Frontal cortex (tissue), 4 donors: ENCODE measurements at places on chromosomes 11 and 22.

- DNase-seq = no peak
These were observed 87.8 kb downstream of the FBXO7 start for GRCh38 chr22:32562401-32562800.

DNA sequence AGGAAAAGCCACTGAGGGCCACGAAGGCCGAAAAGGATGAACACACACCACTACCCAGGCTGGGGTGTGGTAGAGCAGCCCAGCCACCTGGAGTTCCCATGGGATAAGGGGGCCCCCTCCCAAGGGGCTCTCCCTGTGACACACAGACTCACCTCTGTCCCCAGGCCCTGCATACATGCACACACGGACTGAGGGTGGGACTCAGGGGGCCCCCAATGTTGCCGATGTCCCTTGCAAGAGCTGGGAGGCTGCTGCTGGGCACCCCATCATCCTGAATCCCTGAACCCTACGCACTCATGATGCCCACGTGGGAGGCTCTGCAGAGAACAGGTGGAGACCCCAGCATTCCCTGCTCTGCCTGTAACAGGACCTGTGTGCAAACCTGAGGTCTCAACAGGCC lies 14.5 kb downstream of the SHANK2 start:
- no peak for DNase-seq

- DNase-seq = no peak
These were observed 1.0 kb upstream of the C11orf86 start for GRCh38 chr11:66973956-66974580.

- no peak for DNase-seq
These were observed 7.4 kb downstream of the MMP7 start for GRCh38 chr11:102523189-102523570.

- DNase-seq = no peak
These were observed 1.7 kb upstream of the CD248 start for GRCh38 chr11:66318600-66318970.

GRCh38 chr11:25562417-25562816 lies 769.5 kb upstream of the ANO3 start:
- no peak for DNase-seq

DNA sequence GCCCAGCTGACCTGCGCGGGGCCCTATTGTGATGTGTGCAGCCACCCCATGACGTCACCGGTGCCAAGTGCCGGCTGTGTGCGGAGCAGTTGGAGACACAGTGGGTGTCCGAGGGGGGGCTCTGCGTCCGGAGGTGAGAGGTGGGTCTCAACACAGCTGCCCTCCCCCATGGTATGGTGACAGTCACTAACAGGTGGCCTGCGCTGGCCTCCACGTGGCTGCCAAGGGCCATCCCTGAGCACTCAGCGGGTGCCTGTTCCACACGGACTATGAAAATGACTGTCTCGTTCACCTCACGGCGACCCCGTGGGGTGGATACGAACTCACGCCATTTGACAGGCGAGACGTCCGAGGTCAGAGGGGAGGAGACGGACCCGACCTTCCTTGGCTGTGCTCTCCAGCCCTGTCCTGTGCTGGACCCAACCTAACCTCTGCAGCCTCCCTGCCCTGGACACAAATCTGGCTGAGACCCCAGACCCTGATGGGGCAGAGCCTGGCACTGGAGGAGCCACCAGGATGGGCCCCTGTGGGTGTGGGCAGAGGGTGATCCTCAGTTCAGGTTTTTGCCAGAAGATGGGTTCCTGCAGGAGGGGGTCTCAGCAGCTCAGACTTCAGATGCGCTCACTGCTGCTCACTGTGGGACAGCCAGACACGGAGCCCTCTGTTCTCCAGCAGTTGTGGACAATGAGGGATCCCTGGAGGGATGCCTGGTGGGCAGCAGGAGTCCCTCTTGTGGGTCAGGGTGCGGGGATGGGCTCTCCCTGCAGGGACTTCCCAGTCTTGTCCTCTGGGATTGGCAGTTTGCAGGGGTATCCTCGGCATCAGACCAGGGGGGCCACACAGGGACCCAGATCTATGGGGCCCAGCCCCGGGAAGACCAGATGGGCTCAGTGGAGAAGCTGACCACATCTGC lies 6.3 kb downstream of the HRAS start:
- no peak for DNase-seq

GRCh38 chr11:12802418-12803085 lies 128.3 kb downstream of the TEAD1 start:
- DNase-seq = peak; percentile 33

DNA sequence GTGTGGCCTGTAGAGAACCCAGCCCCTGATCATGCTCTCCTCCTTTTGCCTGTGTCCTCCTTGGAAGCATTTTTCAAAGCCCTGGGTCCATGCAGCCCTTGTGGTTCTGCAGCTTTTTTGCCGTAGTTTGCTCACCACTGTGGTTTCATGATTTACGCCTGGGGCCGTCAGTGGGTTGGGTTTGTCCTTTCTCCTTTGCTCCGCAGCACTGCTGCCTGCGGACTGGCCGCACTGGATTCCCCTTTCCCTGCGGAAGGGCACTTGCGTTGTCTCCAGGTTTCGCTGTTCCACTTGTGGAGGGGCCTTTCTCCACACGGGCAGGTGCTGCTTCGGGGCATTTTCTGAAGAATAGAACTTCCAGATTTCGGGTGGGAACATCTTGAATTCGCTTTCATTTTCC lies 1260.9 kb downstream of the BRD1 start:
- no peak for DNase-seq

DNA sequence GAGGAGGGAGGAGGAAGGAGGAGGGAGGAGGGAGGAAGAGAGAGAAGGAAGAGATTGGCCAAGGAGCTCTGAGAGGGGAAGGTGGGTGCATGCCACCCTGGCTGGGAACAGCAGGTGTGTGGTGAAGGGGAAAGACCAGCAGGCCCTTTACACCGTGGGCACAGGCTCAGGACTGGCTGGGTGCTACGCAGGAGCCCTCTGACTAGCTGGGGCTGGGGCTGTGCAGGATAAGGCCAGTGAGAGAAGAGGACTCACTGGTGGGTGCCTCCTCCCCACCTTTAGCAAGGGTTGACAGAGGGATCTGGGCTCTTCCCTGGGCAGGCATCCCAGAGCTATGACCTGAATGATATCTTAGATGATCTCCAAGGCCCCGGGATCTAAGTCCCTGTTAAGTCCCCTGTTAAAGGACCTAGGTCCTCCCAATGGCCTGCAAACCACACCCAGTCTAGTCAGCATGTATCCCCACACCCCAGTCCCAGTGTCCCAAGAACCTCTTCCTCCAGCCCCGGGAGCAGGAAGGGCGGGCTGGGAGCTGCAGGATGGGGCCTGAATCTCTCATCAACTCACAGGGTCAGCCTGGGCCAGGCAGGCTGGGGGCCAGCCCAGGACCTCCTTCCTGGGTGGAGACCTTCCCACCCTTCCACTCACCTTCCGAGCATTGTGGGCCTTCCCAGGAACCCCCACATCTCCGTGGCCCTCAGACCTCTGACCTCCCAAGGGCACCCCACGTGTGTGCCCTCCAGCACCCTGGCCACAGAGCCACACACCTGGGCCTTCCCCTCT lies 55.4 kb downstream of the CDKN1C start:
- DNase-seq = no peak

DNA sequence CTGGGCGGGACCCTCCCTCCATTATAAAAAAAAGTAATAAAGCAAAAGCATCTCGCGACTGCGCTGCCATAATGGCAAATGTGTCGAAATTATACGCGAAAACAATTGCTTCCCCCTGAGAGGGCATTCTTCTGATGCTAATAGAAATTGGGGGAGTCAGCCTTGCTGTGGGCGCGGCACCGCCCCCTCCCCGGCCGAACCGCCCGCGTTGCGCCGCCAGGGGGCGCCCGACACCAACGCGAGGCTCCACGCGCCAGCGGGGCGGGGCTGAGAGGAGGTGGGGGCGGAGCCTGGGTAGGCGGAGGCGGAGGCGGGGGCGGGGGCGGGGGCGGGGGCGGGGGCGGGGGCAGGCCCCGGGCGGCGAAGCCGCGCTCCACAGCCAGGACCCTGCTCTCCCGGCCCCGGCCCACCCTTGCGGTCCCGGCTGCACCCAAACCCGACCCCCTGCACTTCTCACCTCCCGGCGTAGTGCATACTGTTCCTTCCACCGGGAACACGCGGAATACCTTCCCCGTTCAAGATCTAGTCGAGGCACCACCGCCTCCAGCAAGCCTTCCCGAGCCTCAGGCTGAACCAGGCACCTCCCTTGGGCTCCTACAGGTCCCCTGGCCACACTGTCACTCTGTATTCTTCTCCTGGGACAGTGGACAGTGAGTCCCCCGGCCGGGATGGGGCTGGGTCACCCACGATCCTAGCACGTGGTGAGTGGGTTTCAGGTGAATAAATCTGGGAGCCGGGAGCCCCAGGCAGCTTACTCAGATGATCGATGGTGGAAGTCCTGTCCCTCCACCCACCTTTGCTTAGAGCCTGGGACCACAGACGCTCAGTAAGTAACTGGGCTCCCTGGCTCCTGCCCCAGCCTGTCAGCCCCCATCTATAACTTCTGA lies 15.5 kb upstream of the UPK3A start:
- peak; percentile 94 for DNase-seq

DNA sequence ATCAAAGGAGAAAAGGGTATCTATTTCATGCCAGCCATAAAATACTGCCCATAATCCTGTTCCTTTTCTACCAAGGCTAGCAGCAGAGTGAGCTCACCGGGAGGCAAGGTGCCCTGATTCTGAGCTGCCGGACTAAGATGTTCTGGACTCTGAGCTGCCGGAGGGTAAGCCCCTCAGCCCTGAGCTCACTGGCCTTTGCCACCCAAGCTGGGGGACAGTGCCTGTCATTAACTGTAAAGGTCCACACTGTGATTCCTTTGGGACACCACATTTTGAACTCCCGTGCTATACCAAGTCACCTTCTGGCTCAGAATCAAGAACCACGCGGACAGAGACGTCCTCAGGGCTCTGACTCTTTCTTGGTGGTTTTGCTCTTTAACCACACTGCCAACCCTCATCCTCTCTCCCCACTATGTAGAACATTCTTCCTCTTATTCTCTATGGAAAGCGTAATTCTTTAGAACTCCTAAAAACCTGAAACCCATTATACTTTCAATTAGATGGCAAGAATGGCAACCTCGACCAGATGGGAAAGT lies 88.4 kb upstream of the BID start:
- DNase-seq = no peak

GRCh38 chr22:43555561-43556515 lies 144.0 kb downstream of the MPPED1 start:
- DNase-seq = no peak

DNA sequence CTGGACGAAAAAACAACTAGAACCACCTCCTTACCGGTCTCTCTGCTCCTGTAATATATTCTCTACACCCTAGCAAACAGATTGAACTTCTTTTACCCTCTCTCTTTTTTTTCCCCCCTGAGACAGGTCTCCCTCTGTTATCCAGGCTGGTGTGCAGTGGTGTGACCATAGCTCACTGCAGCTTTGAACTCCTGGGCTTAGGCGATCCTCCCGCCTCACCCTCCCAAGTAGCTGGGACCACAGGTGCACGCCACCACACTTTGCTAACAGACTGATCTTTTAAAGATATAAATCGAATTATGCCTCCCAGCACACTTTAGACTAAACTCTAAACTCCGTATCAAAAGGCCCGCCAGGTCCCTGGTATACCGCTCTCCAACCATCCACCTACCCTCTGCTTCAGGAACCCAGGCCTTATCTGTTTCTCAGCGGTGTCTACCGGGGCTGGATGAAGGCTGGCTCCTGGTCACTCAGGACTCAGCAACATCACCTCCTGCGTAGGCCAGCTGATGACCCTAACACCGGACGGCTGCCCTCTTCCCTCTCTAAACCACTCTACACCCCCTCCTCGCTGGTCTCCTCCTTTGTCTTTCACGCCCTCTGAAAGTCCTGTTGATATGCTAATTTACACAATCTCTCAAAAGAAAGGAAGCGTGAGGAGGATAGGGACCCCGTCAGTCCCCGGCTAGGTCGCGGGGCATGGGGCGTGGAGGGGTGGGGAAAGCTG lies 745 bp downstream of the C22orf39 start:
- no peak for DNase-seq

GRCh38 chr11:92929246-92929645 lies 40.2 kb upstream of the MTNR1B start:
- no peak for DNase-seq

- DNase-seq = no peak
These were observed 152.2 kb downstream of the ST3GAL4 start for GRCh38 chr11:126507646-126508045.

DNA sequence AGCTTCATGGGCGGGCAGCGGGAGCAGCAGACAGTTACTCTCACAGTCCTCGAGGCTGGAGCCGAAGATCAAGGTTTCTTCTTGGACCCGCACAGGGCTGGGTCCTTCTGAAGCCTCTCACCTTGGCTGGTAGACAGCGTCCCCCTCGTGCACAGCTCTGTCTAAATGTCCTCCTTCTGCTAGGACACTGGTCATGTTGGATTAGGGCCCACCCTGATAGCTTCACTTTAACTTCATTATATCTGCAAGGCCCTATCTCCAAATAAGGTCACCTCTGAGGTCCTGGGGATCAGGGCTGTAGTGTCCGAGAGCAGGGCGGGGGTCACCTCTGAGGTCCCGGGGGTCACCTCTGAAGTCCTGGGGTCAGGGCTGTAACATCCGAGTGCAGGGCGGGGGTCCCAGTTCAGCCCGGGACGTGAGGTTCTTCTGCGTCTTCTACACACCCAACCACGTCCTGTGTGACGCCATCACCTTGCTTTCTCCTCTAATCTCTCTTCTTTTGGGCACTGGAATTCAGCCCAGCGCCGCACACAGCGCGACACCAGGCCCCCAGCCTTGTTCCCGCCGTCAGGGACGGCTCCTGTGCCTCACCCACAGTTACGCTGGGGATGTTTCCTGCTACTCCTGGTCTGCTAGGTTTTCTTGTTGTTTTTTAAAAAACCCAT lies 34.1 kb upstream of the TOLLIP start:
- DNase-seq = no peak

- no peak for DNase-seq
These were observed 206.7 kb downstream of the SBF2 start for GRCh38 chr11:10087186-10087922.

GRCh38 chr22:50536226-50536625 lies 6.4 kb upstream of the TYMP start:
- no peak for DNase-seq

DNA sequence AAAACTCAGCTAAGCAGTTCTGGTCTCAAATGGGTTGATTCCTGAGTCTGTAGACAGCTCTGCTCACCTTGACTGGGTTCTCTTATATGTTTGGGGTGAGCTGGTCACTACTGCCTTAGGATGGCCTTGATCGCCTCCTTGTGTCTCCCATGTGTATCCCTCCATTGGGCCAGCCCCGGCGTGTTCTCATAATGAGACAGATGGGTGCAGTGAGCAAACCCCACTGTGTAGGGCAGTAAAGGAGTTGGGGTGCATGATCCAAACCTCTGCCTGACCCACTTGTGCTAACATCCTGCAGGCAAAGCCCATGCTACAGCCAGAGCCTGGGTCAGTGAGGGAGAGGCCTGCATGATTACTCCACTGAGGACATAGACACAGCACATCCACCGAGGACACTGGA lies 657.6 kb downstream of the BRD1 start:
- DNase-seq = no peak
